ENCODE measurements at places on chromosomes 4 and X.

- no peak overlapping the region for H3K4me3 ChIP-seq
- no peaks in the 10 kb centered on the region for H3K27me3 ChIP-seq
- no peak overlapping the region for H3K27ac ChIP-seq
These were observed 30.4 kb downstream of the ADH7 start for GRCh38 chr4:99404595-99405287.

GRCh38 chrX:1591863-1592469, 562 bp downstream of the AKAP17A start:
- H3K27me3 ChIP-seq = no peaks in the 10 kb centered on the region
- H3K4me3 ChIP-seq = peak overlapping the region; percentile 48
- H3K36me3 ChIP-seq = peaks cover 41% of the 10 kb centered on the region
- peak overlapping the region; percentile 48 for H3K27ac ChIP-seq
- peaks cover 27% of the 10 kb centered on the region for H3K4me1 ChIP-seq

- H3K27ac ChIP-seq = no peak overlapping the region
- no peaks in the 10 kb centered on the region for H3K4me1 ChIP-seq
- no peak for DNase-seq
- no peak overlapping the region for H3K4me3 ChIP-seq
- H3K27me3 ChIP-seq = no peaks in the 10 kb centered on the region
These were observed 8.4 kb downstream of the PGAM4 start for GRCh38 chrX:77961063-77961462.

DNA sequence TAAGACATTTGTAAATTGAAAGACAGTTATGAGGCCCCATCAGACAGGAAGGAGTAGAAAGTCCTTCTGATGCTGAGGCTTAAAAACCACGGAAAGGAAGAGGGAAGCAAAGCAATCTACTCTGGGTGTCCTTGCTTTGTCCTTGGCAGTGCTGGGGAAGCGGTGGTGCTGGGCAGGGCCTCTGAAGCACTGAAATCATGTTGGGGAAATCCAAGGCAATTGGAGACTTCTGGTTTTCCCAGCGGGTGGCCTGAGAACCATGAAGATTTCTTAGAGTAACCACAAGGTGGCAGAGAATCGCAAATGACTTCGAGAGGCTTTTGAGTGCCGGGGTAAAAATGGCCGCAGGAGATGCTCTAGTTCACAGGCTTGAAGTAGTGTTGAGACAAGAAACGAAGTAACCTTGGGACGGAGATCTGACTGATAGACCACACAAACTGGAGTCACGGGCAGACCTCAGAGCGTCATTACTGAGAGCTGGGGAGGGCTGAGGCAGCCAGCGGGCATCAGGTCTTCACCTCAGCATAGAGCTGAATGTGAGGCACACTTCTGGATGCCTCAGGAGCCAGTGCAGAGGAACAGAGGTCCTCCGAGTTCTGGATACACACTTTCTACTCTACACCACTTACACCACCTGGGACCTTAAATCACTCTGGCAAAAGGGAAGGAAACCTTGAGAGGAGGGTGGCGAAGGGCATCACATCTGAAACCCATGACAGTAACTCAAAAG, 130.7 kb upstream of the GPRIN3 start:
- peak; percentile 43 for DNase-seq
- H3K27ac ChIP-seq = no peak overlapping the region
- H3K4me3 ChIP-seq = no peak overlapping the region
- H3K36me3 ChIP-seq = no peaks in the 10 kb centered on the region

GRCh38 chrX:39845233-39845632, 252.5 kb downstream of the BCOR start:
- no peak overlapping the region for H3K4me3 ChIP-seq
- H3K4me1 ChIP-seq = peaks cover 3% of the 10 kb centered on the region
- DNase-seq = no peak
- H3K27ac ChIP-seq = no peak overlapping the region

DNA sequence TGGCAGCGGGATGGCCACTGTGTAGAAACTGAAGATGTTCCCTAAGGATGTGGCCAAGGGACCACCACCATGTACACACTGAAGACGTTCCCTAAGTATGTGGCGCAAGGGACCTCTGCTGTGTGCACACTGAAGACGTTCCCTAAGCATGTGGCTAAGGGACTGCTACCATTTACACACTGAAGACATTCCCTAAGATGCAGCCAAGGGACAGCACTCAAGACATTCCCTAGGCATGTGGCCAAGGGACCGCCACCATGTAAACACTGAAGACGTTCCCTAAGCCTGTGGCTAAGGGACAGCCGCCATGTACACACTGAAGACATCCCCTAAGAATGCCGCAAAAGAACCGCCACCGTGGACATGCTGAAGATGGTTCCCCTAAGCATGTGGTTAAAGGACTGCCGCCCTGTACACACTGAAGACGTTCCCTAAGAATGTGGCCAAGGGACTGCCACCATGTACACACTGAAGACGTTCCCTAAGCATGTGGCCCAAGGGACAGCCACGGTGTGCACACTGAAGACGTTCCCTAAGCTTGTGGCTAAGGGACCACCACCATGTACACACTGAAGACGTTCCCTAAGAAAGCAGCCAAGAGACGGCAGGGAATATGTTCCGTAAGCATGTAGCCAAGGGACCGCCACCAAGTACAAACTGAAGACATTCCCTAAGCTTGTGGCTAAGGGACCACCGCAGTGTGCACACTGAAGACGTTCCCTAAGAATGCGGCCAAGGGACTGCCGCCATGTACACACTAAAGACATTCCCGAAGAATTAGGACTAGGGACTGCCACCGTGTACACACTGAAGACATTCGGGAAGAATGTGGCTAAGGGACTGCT, 43.3 kb downstream of the DHRSX start:
- DNase-seq = no peak
- H3K4me1 ChIP-seq = no peaks in the 10 kb centered on the region
- H3K36me3 ChIP-seq = no peaks in the 10 kb centered on the region
- no peak overlapping the region for H3K27ac ChIP-seq
- no peaks in the 10 kb centered on the region for H3K27me3 ChIP-seq

DNA sequence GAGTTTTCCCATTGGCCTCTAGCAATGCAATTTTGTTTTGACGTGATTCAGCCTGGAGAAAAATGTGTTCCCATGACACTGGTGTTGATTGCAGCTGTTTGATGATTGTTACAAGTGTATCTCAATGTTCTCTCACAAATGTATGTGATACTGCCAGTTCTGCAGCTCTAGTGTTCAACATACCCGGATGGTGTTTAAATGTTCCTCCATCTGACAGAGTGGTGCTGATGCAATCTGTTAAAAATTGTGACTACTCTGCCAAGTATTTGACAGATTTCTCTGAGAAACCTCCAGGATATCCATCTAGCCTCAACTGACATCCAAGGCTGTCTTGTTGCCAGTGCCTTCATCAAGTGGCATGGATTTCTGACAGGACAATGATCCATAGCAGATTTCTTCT, 657.2 kb upstream of the DIAPH2 start:
- no peak overlapping the region for H3K4me3 ChIP-seq
- no peaks in the 10 kb centered on the region for H3K27me3 ChIP-seq
- no peaks in the 10 kb centered on the region for H3K4me1 ChIP-seq
- DNase-seq = no peak
- no peaks in the 10 kb centered on the region for H3K36me3 ChIP-seq

GRCh38 chr4:27714073-27714472, 853.4 kb downstream of the STIM2 start:
- no peaks in the 10 kb centered on the region for H3K36me3 ChIP-seq
- no peak overlapping the region for H3K27ac ChIP-seq
- H3K4me3 ChIP-seq = no peak overlapping the region
- H3K27me3 ChIP-seq = no peaks in the 10 kb centered on the region
- no peak for DNase-seq
- no peaks in the 10 kb centered on the region for H3K4me1 ChIP-seq

DNA sequence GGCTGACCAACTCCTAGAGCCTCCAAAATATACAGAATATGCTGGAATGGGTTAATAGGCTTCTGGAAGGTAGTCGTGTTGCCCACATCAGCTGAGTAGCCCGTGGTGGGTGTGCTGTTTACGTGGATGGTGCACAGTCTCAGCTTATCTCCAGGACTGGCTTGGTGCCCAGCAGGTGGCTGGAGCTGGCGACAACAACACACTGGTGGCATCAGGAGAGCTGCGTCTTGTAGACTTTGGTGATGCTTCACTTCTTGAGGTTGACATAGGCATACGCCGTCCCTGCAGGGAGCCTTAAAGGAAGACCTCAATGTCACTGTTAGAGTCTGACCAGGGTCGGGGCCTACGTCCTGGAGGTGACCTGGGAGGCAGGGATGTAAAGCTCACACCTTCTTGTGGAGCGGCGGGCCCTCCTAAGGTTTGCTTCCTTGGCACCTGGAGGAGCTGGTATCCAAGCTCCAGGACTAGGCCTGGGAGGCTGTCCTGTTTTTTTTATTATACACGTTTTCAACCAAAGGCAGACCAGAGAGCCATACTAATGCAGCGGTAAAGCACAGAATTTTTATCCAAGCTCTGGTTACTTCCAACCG, 26.5 kb upstream of the RBMX start:
- H3K4me1 ChIP-seq = peaks cover 23% of the 10 kb centered on the region
- no peak for DNase-seq
- H3K36me3 ChIP-seq = no peaks in the 10 kb centered on the region
- no peaks in the 10 kb centered on the region for H3K27me3 ChIP-seq

- H3K36me3 ChIP-seq = peaks cover 52% of the 10 kb centered on the region
- H3K27ac ChIP-seq = no peak overlapping the region
- H3K27me3 ChIP-seq = no peaks in the 10 kb centered on the region
- DNase-seq = no peak
- H3K4me1 ChIP-seq = peaks cover 26% of the 10 kb centered on the region
These were observed 51.9 kb upstream of the TADA2B start for GRCh38 chr4:6991249-6991648.

DNA sequence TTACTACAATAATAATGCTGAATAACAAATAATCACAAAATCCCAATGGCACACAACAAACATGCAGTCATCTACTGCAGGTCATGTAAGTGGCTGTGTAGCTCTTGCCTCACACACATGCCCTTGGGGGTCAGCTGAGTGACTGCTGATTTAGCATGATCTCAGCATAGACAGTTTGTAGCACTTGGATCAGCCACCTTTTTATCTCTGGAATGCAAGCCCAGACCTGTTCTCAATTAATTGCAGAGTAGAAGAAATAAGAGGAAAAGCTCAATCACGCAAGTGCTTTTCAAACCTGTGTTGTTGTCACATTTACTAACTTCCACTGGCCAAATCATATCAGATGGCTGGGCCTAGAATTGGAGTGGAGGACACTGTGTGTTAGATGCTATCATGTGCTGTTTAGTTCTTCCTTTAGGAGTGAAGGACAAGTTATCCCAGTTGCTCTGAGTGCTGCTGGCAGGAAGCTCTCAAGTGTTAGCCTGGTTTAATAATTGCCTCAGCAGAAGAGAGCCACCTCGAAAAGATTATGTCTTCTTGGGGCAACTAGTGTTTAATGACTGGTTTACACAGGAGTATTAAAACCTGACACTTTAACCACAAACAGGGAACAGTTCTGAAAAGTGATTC, 128.3 kb upstream of the EPHA5 start:
- no peaks in the 10 kb centered on the region for H3K36me3 ChIP-seq
- no peaks in the 10 kb centered on the region for H3K27me3 ChIP-seq
- no peak for DNase-seq
- H3K4me3 ChIP-seq = no peak overlapping the region
- peaks cover 9% of the 10 kb centered on the region for H3K4me1 ChIP-seq
- H3K27ac ChIP-seq = peak overlapping the region; percentile 35

DNA sequence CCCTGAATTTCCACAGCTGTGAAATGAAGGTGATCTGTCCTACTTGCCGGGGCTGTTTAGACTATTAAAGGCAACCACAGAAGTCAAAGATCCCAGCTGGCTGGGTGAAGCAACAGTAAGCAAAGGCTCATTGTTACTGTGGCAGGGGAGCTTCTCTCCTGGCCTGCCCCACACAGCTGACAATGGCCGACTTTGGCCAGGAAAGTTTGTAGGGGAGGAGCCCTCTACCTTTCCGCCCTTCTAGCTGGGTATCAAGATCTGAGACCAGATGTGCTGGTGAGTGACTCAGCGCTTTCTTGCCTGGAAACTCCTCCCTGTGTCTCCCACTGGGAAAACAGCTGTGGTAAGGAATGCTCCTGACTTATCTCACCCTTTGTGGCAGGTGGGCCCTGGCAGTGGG, 21.1 kb downstream of the RASSF6 start:
- no peaks in the 10 kb centered on the region for H3K36me3 ChIP-seq
- H3K27me3 ChIP-seq = no peaks in the 10 kb centered on the region
- peak overlapping the region; percentile 3 for H3K4me3 ChIP-seq
- H3K27ac ChIP-seq = peak overlapping the region; percentile 74

DNA sequence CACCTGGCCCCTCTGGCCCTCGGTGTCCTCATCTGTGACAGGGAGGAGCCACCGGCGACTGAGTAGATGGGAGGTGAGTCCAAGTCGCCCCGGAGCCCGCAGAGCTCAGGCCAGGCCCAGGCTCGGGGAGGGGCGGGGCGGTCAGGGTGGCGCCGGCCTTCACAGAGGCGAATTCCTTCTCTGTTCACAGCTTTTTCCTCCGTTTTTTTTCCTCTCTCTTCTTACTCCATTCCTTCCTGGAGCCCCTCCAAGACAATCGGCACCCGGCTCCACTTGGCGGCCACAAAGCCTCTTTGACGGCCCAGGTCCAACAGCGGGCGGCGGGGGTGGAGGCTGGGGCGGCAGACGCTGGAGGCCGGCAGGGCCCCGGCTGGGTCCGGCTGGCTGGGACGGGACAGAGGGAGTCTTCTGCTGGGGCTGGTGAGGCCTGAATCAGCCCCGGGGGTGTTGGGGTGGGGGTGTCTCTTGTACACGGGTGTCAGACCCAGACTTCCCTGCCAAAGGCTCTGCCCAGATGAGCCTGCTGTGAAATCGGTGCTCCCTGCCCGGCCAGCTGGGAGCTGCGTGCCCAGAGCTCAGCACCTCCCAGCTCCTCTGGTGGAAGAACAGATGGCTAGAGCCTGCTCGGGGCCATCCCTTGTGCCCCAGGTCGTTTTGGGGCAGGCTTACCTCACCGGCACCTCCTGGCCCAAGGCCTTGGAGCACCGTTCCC, 22.6 kb downstream of the FGFRL1 start:
- no peaks in the 10 kb centered on the region for H3K27me3 ChIP-seq
- H3K27ac ChIP-seq = no peak overlapping the region
- H3K4me3 ChIP-seq = no peak overlapping the region
- H3K4me1 ChIP-seq = no peaks in the 10 kb centered on the region
- H3K36me3 ChIP-seq = no peaks in the 10 kb centered on the region

GRCh38 chrX:111244235-111244750, 26.0 kb downstream of the CAPN6 start:
- no peak overlapping the region for H3K27ac ChIP-seq
- no peaks in the 10 kb centered on the region for H3K36me3 ChIP-seq
- H3K27me3 ChIP-seq = no peaks in the 10 kb centered on the region
- DNase-seq = no peak

DNA sequence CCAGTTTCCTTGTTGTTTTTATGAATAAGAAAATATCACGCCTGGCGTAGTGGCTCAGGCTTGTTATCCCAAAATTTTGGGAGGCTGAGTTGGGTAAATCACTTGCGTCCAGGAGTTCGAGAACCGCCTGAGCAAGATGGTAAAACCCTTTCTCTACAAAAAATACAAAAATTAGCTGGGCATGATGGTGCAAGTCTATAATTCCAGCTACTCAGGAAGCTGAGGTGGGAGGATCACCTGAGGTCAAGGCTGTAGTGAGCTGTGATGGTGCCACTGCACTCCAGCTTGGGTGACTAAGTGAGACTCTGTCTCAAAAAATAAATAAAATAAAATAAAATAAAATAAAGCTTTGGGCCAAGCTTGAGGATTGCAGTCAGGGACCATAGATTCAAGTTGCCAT, 827.2 kb downstream of the FSTL5 start:
- no peaks in the 10 kb centered on the region for H3K36me3 ChIP-seq
- H3K4me1 ChIP-seq = no peaks in the 10 kb centered on the region
- H3K27me3 ChIP-seq = no peaks in the 10 kb centered on the region
- no peak for DNase-seq

- no peaks in the 10 kb centered on the region for H3K27me3 ChIP-seq
- H3K36me3 ChIP-seq = no peaks in the 10 kb centered on the region
- H3K4me3 ChIP-seq = no peak overlapping the region
- no peaks in the 10 kb centered on the region for H3K4me1 ChIP-seq
- no peak overlapping the region for H3K27ac ChIP-seq
These were observed 167.6 kb downstream of the ARHGAP10 start for GRCh38 chr4:147899512-147899911.

All from DND-41 (cell line).